ENCODE measurements at places on chromosomes 12 and 14.

- no peak for DNase-seq
These were observed 16.0 kb upstream of the ENDOU start for GRCh38 chr12:47741340-47741703.

- no peak for DNase-seq
These were observed 449.9 kb downstream of the DPF3 start for GRCh38 chr14:72443991-72444441.

- no peak for DNase-seq
These were observed 11.2 kb downstream of the SPRING1 start for GRCh38 chr12:116726694-116727093.

DNA sequence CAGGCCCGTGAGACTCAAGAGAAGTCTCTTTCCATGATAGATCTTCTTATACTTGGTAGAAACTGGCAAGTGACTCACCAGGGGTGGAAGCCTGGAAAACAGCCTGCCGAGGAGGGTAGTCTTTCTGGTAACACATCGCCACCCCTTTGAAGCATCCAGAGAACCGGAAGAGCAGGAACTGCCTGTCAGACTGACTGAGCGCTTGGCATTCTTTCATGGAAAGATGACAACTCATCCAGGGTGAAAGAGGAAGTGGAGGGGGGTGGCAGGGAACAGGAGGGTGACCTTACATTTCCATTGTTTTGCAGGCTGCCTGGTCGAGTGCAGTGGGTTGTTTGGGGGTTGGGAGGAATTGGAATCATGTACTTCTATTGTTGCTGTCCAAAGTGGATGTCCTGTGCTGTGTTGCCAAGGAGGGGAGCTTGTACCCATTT lies 34.5 kb downstream of the PRKCH start:
- no peak for DNase-seq

DNA sequence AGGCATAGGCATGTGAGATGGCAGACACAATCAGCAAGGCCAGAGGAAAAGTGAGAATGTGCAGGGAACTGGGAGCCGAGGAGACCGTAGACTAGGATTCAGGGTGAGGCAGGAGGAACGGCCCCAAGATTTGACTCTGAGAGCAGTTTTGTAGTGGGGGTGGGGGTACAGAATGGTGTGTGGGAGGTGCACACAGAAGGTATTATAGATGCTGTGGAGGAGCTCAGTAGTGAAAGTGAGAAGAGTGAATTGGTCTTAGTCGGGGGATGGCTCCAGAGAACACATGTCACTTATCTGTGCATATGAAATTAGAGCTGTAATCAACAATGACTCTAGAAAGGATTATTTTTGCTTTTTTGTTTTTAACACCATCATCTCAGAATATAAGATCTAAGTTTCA lies 11.9 kb downstream of the ZNF664 start:
- no peak for DNase-seq

DNA sequence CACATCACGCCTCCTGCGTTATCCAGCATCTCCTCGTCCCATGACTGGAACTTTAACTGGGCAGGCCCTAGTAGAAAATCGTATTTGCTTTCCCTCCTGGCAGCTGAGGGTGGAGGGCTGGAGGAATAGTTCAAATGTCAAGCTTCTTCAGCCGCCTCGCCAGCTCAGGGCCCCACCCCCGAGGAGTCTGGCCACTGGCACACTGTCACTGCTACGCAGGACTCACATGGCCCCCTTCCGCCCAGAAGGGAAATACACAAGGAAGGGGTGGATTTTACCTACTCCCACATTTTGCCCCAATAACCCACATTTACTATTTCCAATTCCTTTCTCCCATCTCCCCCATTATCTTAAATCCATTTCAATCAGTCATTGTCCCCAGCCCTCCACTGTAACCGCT lies 8.6 kb downstream of the SLC6A13 start:
- peak; percentile 33 for DNase-seq

DNA sequence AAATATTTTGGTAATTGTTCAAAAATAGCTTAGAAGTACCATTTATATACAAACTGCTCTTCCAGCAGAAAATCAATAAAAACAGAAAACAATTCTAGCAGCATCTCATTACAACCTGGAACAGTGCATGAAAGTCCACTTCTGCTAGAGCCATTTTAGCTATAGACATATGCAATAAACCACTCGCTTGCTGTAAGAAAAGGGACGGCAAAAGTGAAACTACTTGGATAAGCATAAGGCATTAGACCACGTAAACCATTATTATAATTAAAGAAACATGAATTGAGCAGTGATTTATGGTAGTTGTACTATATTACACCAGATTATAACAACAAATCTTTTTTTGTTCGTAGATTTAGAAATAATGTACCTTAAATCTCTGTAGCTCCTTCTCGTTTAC lies 48.7 kb downstream of the LRIG3 start:
- no peak for DNase-seq

DNA sequence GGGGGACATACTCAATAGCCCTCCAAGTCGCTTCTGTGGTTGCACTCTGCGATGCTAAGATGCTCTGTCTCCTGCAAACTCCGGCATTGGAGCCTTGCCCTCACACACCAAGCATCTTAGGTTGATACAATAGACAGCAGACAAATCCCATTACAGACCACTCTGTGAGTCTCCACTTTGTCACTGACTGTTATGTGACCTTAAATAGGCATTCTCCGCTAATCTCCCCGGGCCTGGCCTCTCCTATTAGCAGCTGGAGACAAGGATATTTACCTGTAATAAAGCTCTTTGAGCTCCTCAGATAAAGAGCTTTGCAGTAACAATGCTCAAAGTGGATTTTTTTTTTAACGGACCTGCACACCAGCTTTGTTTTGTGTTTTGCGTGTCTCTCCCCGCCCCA lies 479.7 kb upstream of the TBX3 start:
- peak; percentile 58 for DNase-seq

All from SK-N-DZ (cell line).